Mesenchymal stem cell (in vitro differentiated cells and primary cell): ENCODE measurements at places on chromosomes 11 and 22.

GRCh38 chr11:110062247-110062646 is 30.9 kb upstream of the ZC3H12C start:
- no peak overlapping the region for H3K27ac ChIP-seq
- H3K4me1 ChIP-seq: no peaks in the 10 kb centered on the region
- no peak for DNase-seq
- no peaks in the 10 kb centered on the region for H3K27me3 ChIP-seq
- no peaks in the 10 kb centered on the region for H3K36me3 ChIP-seq
- no peak overlapping the region for H3K4me3 ChIP-seq

GRCh38 chr11:104524254-104524653 is 360.3 kb upstream of the PDGFD start:
- no peak overlapping the region for H3K27ac ChIP-seq
- no peaks in the 10 kb centered on the region for H3K27me3 ChIP-seq
- H3K4me3 ChIP-seq: no peak overlapping the region
- no peak for DNase-seq

DNA sequence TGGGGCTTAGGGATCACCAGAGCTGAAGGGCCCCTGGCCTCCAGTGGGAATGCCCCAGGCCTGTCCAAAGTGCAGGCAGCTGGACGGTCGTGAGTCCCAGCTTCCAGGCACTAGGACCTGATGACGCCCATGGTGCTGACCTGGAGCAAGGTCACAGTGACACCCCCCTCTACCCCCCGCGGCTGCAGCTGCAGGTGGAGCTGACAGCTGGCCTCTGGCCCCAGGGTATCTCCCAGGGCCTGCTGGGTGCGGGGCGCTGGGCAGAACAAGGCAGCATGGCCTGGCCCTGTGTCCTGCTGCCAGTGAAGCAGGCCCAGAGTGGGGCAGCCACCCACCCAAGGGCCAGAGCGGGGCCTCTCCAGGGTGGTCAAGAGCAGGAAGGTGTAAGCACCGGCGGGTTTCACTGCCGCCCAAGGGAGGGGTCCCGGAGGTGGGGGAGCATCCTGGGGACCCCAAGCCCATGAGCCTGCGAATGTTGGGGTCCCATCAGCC is 553 bp upstream of the TCIRG1 start:
- peak overlapping the region; percentile 91 for H3K4me3 ChIP-seq
- H3K4me1 ChIP-seq: peaks cover 52% of the 10 kb centered on the region
- H3K27me3 ChIP-seq: no peaks in the 10 kb centered on the region
- H3K36me3 ChIP-seq: peaks cover 26% of the 10 kb centered on the region

DNA sequence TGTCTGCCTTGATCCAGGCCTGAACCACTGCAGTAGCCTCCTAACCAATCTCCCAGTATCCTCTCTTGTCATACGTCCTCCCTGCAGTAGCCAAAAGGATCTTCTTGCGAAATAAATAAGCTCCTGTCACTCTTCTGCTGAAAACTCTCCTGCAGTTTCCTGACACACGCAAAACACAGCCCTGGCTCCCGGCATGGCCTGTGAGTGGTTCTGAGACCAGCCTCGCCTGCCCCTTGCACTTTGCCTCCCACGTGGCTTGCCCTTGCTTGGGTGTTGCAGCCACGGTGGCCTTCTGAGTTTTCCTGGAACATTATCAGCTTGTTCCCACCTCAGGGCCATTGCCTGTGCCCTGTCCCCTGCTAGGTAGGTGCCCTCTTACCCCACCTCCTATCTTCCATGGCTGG is 7.2 kb downstream of the ZC3H7B start:
- peak; percentile 55 for DNase-seq
- no peaks in the 10 kb centered on the region for H3K36me3 ChIP-seq
- H3K27me3 ChIP-seq: no peaks in the 10 kb centered on the region
- H3K27ac ChIP-seq: peak overlapping the region; percentile 68

GRCh38 chr22:20423906-20424551 is 13.6 kb downstream of the SCARF2 start:
- H3K27me3 ChIP-seq: no peaks in the 10 kb centered on the region
- H3K4me3 ChIP-seq: no peak overlapping the region
- DNase-seq: no peak

DNA sequence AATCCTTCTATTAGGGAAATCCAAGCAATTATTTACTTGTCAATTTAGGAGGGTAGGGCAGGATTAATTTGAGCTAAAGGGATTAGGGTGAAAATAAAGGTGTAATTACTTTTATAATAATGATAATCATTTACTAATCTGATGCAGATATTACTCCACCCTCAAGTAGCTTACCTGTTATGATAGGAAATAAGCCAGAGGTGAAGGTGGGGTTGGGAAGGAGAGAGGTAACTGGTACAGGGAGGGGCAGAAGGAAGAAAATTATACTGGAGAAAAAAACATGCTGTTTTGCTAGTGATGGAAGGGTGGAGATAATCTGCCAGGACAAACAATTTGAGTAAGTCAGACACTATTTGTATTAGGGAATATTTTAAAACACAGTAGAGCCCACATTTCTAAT is 157.7 kb downstream of the BARX2 start:
- DNase-seq: no peak
- no peak overlapping the region for H3K4me3 ChIP-seq
- no peaks in the 10 kb centered on the region for H3K36me3 ChIP-seq
- no peak overlapping the region for H3K27ac ChIP-seq
- no peaks in the 10 kb centered on the region for H3K4me1 ChIP-seq
- H3K27me3 ChIP-seq: no peaks in the 10 kb centered on the region

- H3K27ac ChIP-seq: no peak overlapping the region
- H3K4me3 ChIP-seq: no peak overlapping the region
- no peaks in the 10 kb centered on the region for H3K4me1 ChIP-seq
- peaks cover 42% of the 10 kb centered on the region for H3K27me3 ChIP-seq
These were observed 38.1 kb downstream of the LMO1 start for GRCh38 chr11:8225589-8226036.

DNA sequence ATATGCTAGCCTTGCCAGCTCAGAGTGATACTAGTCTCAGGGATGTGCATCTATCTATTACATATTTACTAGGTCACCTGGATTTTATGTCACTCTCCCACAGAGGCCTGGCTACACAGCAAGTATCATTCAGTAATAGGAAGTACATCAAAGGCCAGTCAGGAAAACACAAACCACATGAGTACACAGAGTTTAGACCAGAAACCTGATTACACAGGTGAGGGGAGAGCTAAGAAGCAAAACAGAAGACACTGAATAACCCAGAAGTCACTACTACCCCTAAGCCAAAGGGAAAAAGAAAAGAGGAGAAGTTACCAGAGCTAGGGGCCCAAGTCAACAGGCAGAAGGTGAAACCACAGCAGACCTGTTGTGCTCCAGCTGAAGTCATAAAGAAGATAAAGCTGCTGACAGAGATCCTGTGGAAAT is 13.3 kb downstream of the LPXN start:
- no peaks in the 10 kb centered on the region for H3K27me3 ChIP-seq
- peaks cover 2% of the 10 kb centered on the region for H3K4me1 ChIP-seq
- H3K36me3 ChIP-seq: no peaks in the 10 kb centered on the region
- H3K4me3 ChIP-seq: no peak overlapping the region

- no peak overlapping the region for H3K4me3 ChIP-seq
- H3K27ac ChIP-seq: no peak overlapping the region
- no peaks in the 10 kb centered on the region for H3K27me3 ChIP-seq
- DNase-seq: no peak
These were observed 79.5 kb downstream of the ST3GAL4 start for GRCh38 chr11:126434950-126435335.

DNA sequence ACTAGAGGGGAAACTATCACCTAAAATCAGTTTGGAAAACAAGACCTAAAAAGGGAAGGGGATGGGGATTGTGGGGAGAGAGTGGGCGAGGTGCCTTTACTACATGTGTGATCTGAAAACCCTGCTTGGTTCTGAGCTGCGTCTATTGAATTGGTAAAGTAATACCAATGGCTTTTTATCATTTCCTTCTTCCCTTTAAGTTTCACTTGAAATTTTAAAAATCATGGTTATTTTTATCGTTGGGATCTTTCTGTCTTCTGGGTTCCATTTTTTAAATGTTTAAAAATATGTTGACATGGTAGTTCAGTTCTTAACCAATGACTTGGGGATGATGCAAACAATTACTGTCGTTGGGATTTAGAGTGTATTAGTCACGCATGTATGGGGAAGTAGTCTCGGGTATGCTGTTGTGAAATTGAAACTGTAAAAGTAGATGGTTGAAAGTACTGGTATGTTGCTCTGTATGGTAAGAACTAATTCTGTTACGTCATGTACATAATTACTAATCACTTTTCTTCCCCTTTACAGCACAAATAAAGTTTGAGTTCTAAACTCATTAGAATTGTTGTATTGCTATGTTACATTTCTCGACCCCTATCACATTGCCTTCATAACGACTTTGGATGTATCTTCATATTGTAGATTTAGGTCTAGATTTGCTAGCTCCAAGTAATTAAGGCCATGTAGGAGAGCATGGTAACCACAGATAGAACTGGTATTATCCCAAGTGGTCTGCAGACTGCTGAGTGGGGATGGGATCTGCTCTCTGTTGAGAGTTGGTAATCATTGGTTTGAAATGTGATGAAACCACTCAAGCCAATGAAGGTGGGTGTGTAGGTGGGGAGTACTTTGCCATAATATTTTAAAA is 3.6 kb downstream of the NEAT1 start:
- peaks cover 7% of the 10 kb centered on the region for H3K36me3 ChIP-seq
- no peaks in the 10 kb centered on the region for H3K27me3 ChIP-seq
- peak overlapping the region; percentile 37 for H3K4me3 ChIP-seq
- peaks cover 3% of the 10 kb centered on the region for H3K4me1 ChIP-seq
- DNase-seq: peak; percentile 88

GRCh38 chr11:64088162-64089026 is 52.7 kb downstream of the FLRT1 start:
- no peak for DNase-seq
- H3K4me1 ChIP-seq: peaks cover 53% of the 10 kb centered on the region
- H3K4me3 ChIP-seq: no peak overlapping the region
- no peaks in the 10 kb centered on the region for H3K36me3 ChIP-seq

GRCh38 chr11:122756417-122756816 is 81.9 kb upstream of the CRTAM start:
- H3K27me3 ChIP-seq: no peaks in the 10 kb centered on the region
- H3K4me1 ChIP-seq: no peaks in the 10 kb centered on the region
- DNase-seq: no peak
- H3K36me3 ChIP-seq: no peaks in the 10 kb centered on the region
- no peak overlapping the region for H3K4me3 ChIP-seq

DNA sequence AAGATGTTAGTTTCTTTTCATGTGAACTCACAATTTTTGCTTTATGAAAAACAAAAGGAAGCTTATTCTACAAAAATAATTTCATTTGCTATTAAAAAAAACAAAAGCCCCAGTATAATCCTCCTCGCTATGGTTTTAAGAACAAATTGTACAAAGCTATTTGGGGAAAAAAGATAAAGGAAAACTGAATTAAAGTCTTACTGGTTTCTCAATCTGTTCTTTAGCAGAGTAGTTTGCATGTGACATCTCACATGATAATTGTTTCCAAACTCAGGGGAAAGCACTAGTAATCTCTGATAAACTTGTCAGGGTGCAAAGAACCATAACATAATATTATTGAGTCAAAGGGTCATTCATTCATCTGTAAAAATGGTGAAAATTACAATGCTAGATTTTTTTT is 2.9 kb upstream of the DDI1 start:
- H3K27me3 ChIP-seq: no peaks in the 10 kb centered on the region
- H3K4me1 ChIP-seq: no peaks in the 10 kb centered on the region
- no peak overlapping the region for H3K4me3 ChIP-seq
- H3K27ac ChIP-seq: no peak overlapping the region
- peak; percentile 18 for DNase-seq

GRCh38 chr11:35529971-35530495 is 4.6 kb upstream of the PAMR1 start:
- H3K4me1 ChIP-seq: peaks cover 13% of the 10 kb centered on the region
- peak overlapping the region; percentile 75 for H3K27ac ChIP-seq
- no peak overlapping the region for H3K4me3 ChIP-seq

DNA sequence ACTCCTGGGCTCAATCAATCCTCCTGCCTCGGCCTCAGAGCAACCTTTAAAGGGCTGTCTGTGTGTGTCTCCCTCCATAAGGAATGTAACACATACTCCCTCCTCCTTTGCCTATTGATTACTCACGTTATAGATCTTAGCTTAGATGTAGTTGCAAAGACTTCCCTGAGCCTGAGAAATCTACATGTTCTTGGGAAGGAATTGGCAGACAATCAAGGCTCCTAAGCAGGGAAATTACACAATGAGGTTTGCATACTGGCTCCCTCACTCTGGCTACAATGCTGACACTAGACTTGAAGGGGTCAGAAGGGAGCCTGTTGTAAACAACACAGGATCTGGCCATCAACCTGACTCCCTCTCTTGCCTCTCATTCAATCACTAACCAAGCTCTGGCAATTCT is 5.2 kb upstream of the OLFML1 start:
- H3K27me3 ChIP-seq: no peaks in the 10 kb centered on the region
- H3K4me3 ChIP-seq: no peak overlapping the region
- H3K27ac ChIP-seq: no peak overlapping the region
- no peaks in the 10 kb centered on the region for H3K36me3 ChIP-seq

GRCh38 chr11:125093502-125093901 is 17.9 kb downstream of the TMEM218 start:
- H3K27ac ChIP-seq: no peak overlapping the region
- H3K36me3 ChIP-seq: peaks cover 42% of the 10 kb centered on the region
- no peak overlapping the region for H3K4me3 ChIP-seq
- H3K4me1 ChIP-seq: peaks cover 7% of the 10 kb centered on the region

GRCh38 chr11:112471731-112472130 is 211.1 kb upstream of the PLET1 start:
- DNase-seq: no peak
- H3K4me1 ChIP-seq: peaks cover 2% of the 10 kb centered on the region
- H3K27ac ChIP-seq: no peak overlapping the region

GRCh38 chr11:68303982-68304780 is 8.2 kb upstream of the LRP5 start:
- no peak overlapping the region for H3K4me3 ChIP-seq
- DNase-seq: no peak
- no peaks in the 10 kb centered on the region for H3K36me3 ChIP-seq
- H3K4me1 ChIP-seq: peaks cover 13% of the 10 kb centered on the region
- no peak overlapping the region for H3K27ac ChIP-seq
- H3K27me3 ChIP-seq: no peaks in the 10 kb centered on the region

DNA sequence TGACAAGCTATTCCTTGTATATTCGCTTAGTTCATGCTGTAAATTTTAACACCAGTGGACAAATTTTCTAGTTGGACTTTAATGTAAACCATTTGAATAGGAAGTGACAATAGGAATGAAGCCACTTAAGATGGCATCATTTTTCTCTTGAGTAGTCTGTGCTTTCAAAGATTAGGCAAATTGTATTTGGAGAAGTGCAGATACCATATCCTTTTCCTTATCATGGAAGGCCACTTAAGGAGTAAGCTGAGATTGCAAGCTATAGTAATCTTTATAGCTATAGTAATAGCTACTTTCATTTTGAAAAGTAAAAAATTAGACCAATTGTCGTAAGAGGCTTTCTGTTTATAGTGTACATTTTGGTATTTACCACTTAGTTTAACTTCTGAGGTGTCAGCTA is 12.8 kb downstream of the CAPRIN1 start:
- H3K27ac ChIP-seq: no peak overlapping the region
- no peaks in the 10 kb centered on the region for H3K27me3 ChIP-seq
- peaks cover 4% of the 10 kb centered on the region for H3K4me1 ChIP-seq
- peaks cover 15% of the 10 kb centered on the region for H3K36me3 ChIP-seq
- H3K4me3 ChIP-seq: no peak overlapping the region
